Thoracic aorta (tissue), 2 donors: ENCODE measurements at places on chromosomes 4 and X.

- DNase-seq: no peak
Observed at GRCh38 chr4:8218371-8219031, 19.4 kb downstream of the SH3TC1 start.

DNA sequence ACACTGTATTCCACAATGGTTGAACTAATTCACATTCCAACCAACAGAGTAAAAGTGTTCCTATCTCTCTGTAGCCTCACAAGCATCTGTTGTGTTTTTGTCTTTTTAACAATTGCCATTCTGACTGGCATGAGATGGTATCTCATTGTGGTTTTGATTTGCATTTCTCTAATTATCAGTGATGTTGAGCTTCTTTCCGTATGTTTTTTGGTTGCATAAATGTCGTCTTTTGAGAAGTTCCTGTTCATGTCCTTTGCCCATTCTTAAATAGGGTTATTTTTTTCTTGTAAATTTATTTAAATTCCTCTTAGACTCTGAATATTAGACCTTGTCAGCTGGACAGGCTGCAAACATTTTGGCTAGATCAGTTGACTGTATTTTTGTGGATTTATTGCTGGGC is 78.2 kb downstream of the VSIG4 start:
- no peak for DNase-seq

DNA sequence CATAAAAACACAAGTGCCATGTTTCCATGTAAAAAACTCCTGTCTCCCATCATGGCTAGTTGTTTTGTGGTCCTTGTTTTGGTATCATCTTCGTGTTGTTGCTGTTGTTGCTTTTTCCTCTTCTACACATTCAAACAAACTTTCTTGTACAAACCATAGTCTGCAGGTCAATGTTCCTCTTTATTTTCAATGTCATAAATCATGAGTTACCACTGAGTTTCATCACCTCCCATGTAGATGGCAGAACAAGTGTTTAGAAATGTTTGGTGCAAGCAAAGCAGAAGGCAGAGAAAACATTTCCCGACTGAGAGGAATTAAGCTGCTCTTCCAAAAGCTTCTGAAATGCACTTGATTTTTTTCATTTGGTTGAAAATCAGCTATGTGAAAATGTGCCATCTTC is 166.0 kb downstream of the ANTXR2 start:
- DNase-seq: no peak

DNA sequence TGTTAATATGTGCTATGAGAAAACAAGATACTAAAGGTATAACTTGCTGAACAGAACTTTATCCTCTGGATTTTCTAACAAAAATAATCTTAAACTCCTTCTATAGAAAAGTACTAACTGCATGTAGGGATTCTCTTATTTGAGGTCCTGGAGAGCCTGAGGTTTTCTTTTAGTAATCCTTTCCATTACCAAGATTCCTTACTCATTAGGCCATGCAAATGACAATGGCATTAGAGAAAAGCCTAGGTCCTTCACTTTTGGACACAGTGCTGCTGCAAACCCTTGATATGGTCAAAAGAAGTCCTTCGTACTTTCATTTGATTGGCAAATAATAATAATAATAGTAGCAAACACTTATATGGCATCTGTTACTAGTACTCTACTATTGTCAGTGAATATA is 3.2 kb downstream of the MMRN1 start:
- no peak for DNase-seq

GRCh38 chr4:10552591-10553280 is 95.5 kb upstream of the ZNF518B start:
- DNase-seq: no peak

DNA sequence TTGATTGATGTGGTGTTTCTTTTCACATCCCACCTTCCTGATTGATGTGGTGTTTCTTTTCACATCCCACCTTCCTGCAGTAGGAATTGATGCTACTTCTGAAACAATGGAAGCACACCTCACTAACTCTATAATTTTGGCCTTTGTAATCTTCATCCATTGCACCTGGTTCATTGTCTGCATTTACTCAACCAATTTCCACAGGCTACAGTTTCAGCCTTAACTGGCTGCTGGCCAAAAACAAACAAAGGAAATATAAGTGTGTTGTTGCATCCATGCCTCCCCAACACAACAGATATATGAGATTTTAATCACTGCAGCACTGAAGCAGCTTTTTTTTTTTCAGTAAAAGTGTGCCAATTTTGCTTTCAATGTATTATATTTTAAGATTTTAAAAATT is 867.6 kb upstream of the PCDH7 start:
- DNase-seq: no peak
